ENCODE measurements at places on chromosomes 5 and 9.

DNA sequence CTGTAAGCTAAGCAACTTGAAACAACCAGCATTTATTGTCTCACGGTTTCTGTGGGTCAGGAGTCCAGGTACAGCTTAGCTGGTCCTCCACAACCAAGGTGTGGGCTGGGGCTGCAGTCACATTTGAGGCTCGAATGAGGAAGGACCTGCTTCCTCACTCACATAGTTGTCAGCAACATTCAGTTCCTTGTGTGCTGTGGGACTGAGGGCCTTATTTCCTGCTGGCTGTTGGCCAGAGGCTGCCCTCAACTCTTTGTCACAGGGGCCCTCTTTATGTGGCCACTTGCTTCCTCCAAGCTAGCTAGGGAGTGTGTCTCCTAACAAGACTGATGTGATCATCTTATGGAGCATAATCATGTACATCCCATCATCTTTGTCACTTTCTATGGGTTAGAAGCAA lies 29.2 kb upstream of the SEMA4D start:
- no peak for DNase-seq

DNA sequence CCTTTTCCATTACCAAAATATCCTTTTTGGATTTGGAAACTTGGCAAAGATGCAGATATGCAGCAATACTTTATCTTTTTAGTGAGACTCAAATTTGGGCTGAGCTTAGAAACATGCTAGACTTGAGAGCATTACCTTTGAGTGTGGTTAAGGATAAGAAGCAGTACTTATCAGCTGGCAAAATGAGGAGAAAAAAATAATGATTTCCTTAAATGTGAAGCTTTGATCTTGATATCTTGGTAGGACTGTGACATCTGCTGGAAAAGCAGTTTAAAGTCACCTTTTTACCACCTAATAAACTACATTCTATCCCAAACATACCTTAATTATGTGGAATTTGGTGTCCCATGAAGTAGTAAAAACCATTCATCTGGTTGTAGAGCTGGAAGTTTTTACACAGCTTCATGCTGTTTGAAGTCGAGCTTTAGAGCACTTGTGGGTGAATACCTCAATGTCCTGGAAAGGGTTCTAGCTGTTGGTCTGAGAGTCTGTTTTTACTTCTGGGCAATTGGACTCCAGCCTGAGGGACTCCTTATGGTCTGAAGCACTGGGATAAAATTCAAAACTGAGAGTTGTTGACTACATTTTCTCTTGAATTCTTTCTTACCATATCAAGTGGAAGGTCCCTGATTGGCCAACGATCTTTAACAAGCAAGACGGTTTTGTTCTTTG lies 53.4 kb downstream of the LRRC70 start:
- DNase-seq: no peak

- no peak for DNase-seq
These were observed 23.2 kb upstream of the RFK start for GRCh38 chr9:76417394-76417793.

- DNase-seq: no peak
These were observed 269.1 kb downstream of the EFNA5 start for GRCh38 chr5:107401470-107402122.

- no peak for DNase-seq
These were observed 149.8 kb upstream of the RAPGEF1 start for GRCh38 chr9:131889437-131890251.

DNA sequence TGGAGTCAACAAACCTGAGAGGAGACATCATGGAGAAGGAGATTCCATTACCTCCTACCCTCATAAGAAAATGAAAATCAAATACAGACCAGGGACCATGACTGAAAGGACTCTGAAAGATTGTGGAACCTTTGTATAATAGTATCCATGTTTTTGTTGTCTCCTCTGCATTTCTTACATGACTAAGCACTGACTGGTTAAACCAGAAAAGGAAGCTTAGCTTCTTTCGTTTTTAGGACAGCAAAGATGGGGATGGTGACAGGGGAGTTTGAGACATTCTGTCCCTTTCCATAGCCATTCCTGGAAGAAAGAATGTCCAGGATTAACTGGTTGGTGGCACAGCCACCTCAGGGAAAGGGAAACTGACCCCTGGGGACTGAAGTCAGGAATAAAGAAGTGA lies 22.2 kb downstream of the ITGA1 start:
- no peak for DNase-seq

- no peak for DNase-seq
These were observed 158.8 kb downstream of the CRB2 start for GRCh38 chr9:123514766-123515165.

GRCh38 chr5:52481201-52481600 lies 306.5 kb upstream of the ITGA1 start:
- no peak for DNase-seq

DNA sequence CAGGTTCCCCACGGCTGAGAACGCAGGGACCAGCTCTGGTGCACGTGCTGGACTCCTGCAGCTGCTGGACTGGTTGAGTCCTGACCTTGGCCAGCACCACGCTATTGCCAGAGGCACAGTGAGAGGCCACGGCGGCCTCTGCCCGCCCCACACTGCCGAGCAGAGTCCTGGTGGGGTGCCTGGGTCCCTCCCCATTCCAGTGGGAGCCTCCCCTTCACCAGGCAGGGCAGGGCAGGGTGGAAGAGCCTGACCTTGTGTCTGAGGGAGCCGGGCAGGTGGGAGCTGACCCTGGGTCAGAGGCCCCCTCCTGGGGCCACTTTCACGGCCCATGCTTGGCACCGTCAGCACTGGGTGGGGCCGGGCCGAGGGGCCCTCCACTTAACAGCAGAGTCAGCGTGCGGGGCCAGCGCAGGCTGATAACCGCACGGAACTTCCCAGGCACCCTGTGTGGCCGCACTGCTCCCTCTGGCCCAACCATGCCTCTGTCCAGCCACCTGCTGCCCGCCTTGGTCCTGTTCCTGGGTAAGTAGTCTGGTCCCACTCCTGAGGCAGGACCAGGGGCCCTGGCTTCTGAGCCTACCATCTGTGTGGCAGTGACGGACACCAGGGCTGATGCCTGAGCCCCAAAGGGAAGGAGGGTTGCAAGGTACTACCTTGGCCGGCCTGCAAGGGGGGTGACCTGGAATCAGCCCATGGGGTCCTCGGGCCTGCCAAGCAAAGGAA lies at the start of gene MAMDC4:
TSS of gene MAMDC4 (plus strand) at position 406 of the 723 bp plus-strand sequence. CDS start at position 477, 71 bp downstream.
- DNase-seq: no peak

DNA sequence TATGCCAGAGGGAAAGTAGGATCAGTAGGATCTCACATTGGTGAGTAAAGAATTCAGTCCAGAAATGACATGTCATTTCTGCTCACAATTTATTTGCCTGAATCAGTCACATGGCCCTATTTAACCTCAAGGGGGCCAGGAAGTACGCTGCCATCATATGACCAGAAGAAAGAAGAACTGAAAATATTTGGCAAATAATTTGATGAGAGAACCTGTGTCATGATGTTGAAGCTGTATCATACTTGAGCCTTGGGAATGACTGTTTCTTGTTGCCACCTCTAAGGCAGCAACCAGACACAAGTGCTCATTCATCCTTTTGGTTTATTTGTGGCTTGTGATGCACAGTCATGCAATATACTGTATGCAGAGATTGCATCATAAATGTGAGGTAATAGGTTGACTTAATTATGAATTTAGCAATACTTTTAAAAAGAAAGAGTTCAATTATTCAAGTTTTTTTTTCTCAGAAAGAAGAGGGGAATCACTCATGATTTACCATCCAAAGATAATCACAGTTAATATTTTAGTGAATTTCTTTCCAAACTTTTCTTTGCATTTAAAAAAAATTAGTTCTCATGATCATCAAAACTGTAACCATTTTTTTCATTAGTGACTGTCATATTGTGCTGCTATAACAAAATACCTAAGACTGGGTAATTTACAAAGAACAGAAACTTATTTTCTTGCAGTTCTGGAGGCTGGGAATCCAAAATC lies 8.2 kb upstream of the ZFYVE16 start:
- peak; percentile 34 for DNase-seq

DNA sequence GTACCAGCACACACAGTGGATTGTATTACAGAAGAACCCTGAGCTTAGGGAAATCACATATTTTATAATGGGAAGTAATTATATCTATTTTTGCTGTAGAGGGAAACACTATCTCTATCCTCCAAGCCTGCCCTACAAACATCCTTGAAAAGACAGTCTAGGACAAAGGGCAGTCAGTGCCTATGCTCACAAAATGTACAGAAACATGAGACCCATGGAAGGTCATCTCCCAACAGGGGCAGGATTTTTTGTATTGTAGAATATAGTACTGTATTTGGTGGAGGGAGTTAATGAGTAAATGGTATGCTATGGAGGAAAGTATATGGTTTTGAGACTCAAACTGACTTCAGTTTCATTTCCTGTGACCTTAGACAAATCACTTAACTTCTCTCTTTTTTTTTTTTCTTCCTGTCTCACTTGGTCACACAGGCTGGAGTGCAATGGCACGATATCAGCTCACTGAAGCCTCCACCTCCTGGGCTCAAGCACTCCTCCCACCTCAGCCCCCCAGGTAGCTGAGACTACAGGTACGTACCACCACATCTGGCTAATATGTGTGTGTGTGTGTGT lies 5.8 kb upstream of the RAB14 start:
- no peak for DNase-seq

- no peak for DNase-seq
These were observed 187.9 kb downstream of the PALM2AKAP2 start for GRCh38 chr9:109967651-109968642.

DNA sequence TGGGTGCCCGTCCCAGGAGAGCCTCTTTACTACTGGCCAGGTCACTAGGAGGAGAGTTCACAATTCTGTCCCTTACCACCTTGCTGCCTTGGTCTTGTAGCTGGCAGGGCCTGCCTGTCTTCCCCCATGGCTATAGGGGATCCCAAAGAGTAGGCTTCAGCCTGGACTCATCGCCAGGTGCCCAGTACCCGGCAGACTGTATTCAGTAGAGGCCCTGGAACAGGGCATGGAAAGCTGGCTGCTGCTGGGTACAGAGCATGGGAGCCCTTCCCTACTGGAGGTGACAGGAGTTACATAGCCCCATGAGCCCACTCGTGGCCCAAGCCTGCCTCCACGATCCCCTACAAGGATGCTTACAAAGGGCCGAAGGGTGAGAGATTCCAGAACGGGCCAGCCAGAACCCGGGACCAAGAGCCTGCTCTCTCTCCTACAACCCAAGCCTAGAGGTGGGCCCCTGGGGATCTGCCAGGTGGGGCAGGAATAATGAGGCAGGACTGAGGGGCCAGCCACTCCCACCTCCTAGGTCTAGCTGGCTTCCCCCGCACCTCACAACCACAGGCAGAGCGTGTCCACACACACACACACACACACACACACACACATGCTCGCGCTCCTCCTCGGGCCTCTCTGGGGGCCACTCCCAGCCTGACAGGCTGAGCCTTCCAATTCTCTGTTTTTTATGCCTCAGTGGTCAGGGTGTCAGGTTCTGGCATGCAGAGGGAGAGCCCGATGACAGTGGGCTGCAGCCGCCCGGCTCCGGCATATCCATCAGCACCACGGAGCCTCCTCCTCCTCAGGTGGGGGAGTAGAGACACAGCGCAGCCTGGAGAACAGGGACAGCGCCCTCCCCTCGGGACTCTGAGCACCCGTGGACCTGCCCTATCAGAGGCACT lies 186.0 kb downstream of the PAX5 start:
- DNase-seq: no peak

Measured in AG08396 (cell line).